ENCODE measurements at places on chromosomes 2 and 18.

DNA sequence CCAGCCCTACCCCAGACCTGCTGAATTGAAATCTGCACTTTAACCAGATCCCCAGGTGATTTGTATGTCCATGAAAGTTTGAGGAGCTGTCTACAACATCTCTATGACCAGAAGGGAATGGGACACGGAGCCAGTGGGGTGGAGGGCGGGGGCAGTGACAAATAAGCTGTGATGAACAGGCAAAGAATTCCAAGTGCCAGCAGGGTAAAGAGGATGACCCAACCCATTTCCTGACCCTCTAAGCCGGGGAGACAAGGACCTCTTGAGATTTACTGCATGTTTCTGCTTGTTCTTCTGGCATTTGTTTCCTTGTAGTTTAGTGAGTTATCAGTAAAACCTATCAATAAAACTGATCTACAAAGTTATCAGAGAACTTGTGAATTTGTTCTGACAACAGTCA, 8.7 kb downstream of the TET3 start:
- DNase-seq = no peak

DNA sequence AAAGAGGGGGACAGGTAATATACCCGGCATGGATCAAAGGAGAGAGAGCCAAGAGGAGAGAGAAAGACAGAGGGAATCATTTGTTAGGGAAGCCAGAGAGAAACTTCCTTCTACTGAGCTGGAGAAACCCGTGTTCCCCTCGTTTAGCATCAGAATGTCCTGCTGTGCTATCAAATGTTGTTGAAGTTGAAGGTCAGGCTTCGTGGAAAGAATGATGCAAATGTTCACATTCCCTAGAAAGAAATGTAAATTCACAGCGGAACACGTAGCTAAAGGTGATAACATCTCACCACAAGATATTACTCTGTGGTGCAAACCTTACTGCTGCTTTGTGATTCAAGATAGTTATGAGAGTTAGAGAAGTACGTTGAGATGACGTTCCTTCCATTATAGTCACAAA, 258.1 kb downstream of the LNPK start:
- DNase-seq = no peak

GRCh38 chr2:120739438-120740090, 3.9 kb downstream of the GLI2 start:
- DNase-seq = no peak

DNA sequence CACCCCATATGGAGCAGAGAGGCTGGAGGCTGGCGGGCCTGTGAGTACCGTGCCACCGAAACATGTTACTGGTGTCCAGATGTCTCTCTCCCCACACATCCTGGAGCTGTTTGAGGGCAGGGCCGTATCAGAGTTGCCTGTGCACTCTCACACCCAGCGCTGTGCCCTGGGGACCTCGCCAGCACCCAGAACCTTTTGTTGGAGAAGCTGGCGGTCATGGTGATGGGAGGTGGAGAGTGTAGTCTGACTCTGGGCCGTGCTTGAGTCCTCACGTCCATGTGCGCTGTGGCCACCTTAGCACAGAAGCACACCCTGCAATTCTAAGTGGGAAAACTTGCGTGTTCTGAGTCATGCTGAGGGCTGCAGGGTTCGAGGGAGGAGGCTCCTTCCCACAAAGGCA, 259.2 kb downstream of the NDUFA10 start:
- peak; percentile 29 for DNase-seq

DNA sequence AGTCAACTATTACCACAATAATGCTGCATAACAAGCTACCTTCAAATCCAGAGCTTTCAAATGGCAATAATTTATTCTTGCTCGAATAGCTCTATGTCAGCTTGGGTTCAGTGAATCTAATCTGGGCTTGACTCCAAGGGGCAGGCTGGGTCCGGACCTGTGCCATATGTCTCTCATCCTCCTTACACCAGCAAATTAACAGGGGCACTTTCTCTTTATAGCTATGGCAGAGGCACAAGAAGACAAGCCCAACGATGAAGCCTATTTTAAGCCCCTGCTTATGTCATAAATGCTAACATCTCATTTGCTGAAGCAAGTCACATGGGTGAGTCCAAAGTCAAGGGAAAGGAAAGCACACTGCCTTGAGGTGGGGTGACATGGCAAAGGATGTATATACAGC, 13.3 kb upstream of the ZNF521 start:
- no peak for DNase-seq

GRCh38 chr2:27799646-27800010, 28.1 kb downstream of the MRPL33 start:
- DNase-seq = no peak

DNA sequence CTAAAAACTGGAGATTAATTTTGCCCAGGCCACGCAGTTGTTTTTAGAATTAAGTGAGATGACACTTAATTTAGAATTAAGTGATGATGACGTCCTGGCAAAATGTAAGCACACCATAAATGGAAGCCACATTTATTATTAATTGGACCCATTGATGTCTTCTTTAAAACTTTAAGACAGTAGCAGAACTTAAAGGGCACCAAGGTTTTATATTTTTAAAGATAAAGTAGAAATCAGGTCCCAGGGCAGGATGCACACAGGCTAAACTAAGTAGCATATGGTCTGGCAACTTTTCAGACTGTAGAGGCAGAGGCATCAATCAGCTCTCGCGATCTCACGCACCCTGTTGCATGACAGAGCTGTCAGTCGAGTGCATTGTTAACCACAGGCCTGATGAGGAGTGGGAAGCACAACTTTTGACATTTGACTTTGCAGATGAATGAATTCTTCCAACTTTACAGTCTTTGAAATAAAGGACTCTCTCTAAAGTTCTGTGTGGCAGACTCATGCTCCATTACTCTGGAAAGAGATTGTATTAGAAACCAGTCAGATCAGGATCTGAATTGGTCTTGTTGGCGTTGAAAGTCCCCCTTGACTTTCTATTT, 232.4 kb downstream of the CD226 start:
- DNase-seq = no peak

- DNase-seq = no peak
These were observed 83.5 kb downstream of the BIN1 start for GRCh38 chr2:127023504-127023903.

DNA sequence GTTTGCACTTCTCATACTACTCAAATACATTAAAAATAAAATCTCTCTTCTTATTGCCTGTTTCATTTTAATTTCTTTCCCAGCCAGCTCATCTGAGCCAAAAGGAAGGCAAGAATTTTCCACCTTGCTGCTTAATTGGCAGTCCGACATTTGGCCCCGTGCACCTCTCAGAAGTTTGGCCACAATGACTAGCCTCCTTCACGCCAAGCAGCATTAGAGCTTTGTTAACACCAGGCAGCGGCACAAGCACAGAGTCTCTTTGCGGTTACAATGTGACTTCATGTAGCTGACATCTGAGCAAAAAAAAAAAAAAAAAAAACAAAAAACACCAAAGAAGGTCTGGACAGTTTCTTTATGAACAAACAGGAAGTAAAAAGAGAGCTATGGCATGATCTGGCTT, 248.9 kb downstream of the OSR1 start:
- DNase-seq = no peak

GRCh38 chr2:163414121-163414520, 321.7 kb downstream of the FIGN start:
- DNase-seq = no peak

Measured in lower lobe of right lung (tissue), 2 donors.